RWPE2 (cell line): ENCODE measurements at places on chromosomes 1 and 21.

GRCh38 chr1:119327094-119327449 lies 41.5 kb upstream of the HAO2 start:
- no peak for DNase-seq

DNA sequence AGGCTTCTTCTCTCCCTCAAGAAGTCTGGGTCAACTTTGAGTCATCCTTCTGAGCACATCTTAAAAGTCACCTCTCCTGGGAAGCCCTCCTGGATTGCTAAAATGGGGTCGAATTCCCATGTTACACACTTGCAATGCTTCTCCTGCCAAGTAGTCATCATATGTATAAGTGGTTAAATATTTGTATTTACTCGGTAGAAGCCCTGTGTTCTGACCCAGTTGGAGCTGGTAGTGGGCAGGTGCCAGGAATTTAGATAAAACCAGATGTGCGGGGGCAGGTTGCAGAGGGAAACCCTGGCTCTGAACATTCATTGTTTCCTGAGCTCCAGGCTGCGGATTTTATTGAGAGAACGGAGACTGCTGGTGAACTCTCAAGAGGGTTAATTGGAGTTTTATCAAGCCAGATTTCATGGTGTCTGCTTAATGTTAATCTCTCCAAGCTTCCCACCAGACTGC lies 52.8 kb upstream of the RPL11 start:
- no peak for DNase-seq

GRCh38 chr1:29181413-29182225 lies at the start of gene SRSF4:
SRSF4 (minus strand) TSS chr1:29181900; CDS start chr1:29181752, 148 bp downstream.
- DNase-seq = peak; percentile 98

DNA sequence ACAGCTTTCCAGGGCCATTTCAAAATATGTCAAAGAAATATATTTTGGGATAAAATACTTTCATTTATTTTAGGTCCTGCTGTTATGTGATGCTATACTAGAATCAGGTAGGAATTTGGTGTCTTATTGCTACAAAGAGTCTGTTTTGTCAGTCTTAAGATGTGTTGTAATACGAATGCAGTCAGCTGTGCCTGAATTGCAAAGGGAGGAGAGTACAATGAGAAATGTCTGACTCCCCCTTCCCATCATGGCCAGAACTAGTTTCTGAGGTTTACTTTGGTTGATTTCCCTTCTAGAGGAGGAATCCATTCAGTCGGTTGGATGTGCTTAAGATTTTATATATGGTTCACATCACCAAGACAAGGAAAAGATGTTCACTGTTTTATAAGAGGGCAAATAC lies 75.7 kb upstream of the TNFSF18 start:
- no peak for DNase-seq

- DNase-seq = no peak
These were observed 30.5 kb downstream of the MATN1 start for GRCh38 chr1:30692948-30693301.

GRCh38 chr1:40391688-40392145 lies 18.2 kb downstream of the SMAP2 start:
- no peak for DNase-seq

DNA sequence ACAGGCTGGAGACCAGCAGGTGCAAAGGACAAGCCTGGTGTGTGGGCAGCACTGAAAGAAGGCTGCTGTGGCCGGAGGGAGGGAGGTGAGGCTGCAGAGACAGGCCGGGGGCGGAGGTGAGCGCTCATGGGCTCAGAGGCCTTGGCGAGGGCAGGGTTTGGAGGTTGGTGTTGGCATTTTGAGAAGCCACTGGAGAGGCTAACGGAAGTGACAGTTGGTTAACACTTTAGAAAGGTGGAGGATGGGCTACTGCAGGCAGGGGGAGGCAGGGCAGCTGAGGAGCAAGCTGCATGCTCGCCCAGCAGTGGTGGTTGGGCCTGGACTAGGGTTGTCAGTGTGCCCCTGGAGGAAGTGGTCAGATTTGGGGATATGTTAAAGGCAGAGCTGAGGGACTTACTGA lies 37.5 kb downstream of the QSOX1 start:
- no peak for DNase-seq

DNA sequence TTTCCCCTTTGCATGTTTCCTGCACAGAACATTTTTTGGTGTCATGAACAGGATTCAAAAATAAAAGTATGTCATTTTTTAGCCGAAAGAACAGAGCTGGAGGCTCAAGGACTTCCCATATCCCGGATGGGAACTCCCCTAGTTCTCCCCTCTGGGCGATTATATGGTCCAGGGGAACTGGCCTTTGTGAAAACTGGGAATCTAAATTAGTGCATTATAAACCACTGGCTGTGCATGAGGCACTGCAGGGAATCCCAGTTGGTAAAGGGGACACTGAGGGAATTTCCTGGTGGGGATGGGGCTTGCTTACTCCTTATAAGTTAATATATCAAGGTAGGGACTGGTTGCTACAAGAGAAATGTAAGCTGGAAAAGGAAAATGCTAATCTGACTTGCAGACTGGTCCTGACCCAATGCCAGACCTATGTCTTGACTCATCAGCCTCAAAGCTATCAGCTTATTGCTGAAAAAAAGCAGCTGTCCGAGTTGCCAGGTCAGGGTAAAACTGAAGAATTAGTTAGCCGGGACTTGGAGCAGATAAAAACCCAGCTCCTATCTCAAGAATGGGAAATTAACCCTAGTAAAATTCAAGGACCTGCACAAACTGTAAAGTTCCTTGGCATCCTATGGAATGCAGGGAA lies 122.6 kb downstream of the FCRL5 start:
- no peak for DNase-seq

DNA sequence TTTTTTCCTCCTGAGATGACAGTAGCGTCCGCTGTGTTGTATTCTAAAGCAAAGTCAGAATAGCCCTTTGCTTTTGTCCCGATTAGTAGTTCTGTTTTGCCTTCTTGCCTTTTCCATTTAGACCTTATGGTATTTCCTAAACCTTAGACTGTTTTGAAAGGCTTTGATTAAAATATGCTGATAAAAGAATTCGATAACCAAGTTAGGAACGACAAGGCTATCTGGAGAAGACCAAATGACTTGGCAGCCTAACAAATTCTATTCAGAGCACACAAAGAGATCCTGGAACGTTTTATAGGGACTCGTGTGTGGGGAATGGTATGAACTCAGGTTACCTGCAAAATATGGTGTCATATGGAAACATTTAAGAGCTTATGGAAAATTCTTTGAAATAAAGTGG lies 42.9 kb downstream of the NFIA start:
- no peak for DNase-seq

DNA sequence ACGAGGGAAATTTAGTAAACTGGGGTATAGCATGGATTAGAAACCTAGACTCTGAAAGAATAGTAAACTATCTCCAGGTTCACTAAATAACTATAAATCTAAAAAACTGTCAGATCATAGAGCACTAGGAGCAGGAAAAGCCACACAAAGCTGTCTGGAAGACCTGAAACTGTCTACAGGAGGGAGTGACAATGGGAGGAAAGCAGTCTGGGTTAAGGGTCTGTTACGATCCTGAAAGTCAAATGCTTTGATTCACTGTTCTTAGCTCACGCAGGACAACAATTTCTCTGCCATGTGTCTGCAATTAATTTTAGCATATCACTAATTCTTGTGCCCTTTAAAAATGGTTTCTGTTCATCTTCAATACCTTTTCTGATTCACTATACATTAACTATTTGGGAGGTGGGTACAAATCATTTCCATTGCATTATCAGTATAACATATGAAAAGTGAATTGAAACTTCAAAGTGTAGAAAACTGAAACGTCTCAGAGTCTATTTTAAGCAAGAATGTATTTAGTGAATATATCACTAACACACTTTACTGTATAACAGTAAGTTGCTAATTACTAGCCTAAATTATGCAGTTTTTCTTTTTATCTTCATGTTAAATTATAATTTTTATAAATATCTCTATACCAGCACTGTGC lies 18.4 kb downstream of the CEP170 start:
- DNase-seq = no peak

DNA sequence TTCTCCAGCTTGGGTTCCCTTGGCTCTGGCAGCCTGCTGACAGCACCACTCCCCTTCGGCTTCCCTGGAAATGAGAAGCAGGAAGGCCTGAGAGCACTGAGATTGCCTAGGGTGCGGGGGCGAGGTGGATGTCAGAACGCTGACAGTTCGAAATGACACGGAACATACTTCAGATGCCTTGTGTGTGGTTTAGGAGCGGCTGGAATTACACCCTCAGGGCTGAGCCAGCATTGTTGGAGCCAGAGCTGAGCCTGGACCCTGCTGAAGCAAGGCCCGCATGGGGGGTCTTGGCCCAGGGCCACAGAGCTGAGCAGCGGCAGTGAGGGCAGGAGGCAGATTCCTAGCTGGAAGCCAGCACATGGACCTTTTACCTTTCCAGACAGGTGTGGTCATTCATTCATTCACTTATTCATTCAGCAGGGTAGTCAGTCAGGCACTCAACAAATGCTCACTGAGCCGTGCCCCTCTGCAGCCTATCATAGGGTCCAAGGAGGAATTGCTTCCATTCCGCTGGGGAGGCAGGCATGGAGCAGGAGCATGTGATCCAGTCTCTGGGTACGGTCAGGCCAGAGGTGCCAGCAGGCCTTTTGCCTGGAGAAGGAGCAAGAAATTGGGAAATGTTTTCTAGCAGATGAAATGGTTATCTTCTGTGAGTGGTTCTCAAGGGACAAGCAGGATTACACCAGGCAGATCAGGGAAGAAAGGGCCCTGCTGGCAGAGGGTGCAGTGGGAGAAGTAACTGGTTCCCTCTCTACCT lies 6.6 kb upstream of the FOXE3 start:
- DNase-seq = peak; percentile 82

- no peak for DNase-seq
These were observed 40.0 kb upstream of the CITED4 start for GRCh38 chr1:40901886-40902852.

- no peak for DNase-seq
These were observed 6.1 kb upstream of the LDLRAP1 start for GRCh38 chr1:25537153-25537831.

DNA sequence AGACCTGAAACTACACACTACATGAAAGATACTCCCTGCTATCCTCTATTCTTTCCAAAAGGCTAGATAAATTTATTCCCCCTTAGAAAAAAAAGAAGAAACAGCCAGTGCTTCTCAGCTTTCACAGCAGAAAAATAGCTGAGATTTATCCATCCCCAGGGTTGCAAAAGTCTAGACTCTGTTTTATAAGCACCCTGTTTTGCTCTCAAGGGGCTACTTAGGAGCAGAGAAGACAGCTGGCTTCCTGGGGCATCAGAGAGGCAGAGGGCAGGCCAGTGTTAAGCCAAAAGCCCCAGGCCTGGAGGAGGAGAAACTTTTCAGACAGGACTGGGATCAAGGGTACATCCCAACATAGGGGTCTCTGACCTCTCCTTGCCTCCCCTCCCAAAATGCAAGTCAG lies 3.9 kb downstream of the LAMB3 start:
- no peak for DNase-seq

- no peak for DNase-seq
These were observed at the start of gene FCMR for GRCh38 chr1:206921772-206922265. FCMR (minus strand) TSS chr1:206921941; CDS start chr1:206921854, 87 bp downstream.

GRCh38 chr1:199336745-199337640 lies 690.5 kb upstream of the NR5A2 start:
- DNase-seq = no peak

GRCh38 chr21:34825948-34826548 lies 157.3 kb downstream of the CLIC6 start:
- no peak for DNase-seq

- DNase-seq = no peak
These were observed 65.6 kb upstream of the ETS2 start for GRCh38 chr21:38740090-38740489.

DNA sequence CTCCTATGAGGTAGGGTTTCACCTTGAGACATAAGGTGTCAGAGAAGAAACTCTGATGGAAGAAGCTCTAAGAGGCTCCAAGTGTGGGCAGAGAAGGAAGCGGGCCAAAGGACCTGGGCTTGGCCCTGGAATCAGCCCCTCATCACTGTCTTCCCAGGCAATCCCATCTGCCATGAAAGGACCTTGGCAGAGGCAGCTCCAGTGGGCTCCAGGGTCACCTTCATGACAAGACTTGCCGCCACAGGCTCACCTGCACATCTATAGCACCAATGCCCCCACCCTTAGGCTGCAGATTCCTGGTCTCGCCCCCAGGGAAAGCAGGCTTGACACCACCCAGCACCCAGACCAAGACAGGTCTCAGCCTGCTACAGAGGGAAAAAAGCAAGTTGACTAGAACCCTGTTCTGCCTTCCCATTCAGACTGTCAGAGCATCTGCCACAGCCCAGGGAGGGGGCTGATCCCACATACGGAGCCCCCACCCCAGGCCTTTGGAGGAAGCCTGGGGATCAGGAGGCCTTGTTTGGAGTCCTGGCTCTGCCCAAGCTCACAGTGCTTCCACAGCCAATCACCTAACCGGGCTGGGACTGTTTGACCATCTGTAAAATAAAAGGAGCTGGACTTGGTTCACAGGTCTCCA lies 490 bp upstream of the FAM110D start:
- DNase-seq = no peak

- no peak for DNase-seq
These were observed 22.7 kb downstream of the SKI start for GRCh38 chr1:2250721-2251281.

GRCh38 chr1:54413295-54413694 lies 7.1 kb upstream of the SSBP3 start:
- DNase-seq = no peak

- no peak for DNase-seq
These were observed 2.1 kb upstream of the UBE2T start for GRCh38 chr1:202343652-202344349.

DNA sequence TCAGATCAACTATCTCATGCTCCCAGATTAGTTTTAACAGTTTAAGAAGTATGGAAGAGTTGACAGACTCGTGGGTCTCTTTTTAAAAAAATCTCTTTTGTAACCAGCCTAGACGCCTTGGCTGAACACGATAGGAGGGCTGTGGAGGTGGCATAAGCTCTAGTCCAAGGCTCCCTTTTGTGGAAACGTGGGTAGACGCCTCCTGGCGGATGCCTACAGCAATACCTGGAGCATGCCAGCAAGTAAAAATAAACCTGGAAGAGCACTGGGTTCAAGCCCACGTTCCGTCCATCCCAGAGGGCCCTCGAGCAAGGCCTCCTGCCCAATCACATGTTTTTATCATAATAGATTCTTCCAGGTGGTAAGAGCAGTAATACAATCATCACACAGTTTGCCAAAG lies 87.9 kb downstream of the RGS7 start:
- no peak for DNase-seq

DNA sequence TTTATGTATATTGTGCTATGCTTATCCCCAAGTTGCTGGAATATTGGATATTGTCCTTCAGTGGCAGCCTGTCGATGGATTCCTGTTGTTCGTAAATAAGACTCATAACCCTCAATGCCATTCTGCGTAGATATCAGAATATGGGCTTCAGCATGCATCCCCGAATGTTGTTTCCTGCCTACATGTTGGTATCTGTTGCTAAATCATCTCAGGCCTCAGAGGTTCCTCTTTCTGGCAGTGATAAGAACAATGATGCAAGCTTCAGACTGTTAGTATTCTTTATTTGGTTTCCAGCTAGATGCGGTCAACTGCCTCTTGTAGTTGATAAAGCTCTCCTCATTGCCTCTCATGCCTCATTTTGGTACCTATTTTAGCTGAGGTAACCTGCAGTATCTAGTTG lies 2082.6 kb downstream of the MRPL39 start:
- DNase-seq = no peak

GRCh38 chr21:20249401-20249800 lies 748.8 kb upstream of the NCAM2 start:
- no peak for DNase-seq

- no peak for DNase-seq
These were observed 334.7 kb upstream of the POU3F1 start for GRCh38 chr1:38381256-38381655.
